ENCODE measurements at places on chromosomes 3 and 15.
A peak's percentile ranks its signal among the peaks of the same experiment; 100 is the strongest.

- peak; percentile 85 for DNase-seq
Observed at GRCh38 chr3:149493315-149494021, 19.0 kb downstream of the TM4SF4 start.

- no peak for DNase-seq
Observed at GRCh38 chr3:134798681-134799311, 3.7 kb downstream of the EPHB1 start.

- no peak for DNase-seq
Observed at GRCh38 chr3:14552717-14553116, 12.6 kb upstream of the GRIP2 start.

- peak; percentile 2 for DNase-seq
Observed at GRCh38 chr3:87076946-87077345, 86.0 kb upstream of the VGLL3 start.

DNA sequence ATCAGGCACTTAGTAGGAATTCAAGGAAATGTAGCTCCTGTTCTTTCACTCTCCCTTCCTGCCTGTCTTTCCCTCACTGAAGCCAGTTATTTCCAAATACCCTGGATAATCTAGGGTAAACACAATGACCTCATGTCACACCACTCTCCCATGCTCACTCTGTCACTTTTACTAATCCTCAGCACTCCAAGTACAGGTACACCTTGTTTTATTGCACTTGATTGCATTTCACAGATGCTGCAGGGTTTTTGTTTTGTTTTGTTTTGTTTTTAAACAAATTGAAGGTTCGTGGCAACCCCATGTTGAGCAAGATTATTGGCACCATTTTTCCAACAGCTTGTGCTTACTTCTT is 40.8 kb downstream of the PPM1L start:
- DNase-seq: peak; percentile 17

- DNase-seq: no peak
Observed at GRCh38 chr3:136678981-136679380, 73.2 kb downstream of the STAG1 start.

GRCh38 chr3:85691196-85691595 is 732.4 kb downstream of the CADM2 start:
- DNase-seq: no peak

GRCh38 chr3:27630885-27631284 is 91.2 kb downstream of the EOMES start:
- no peak for DNase-seq

DNA sequence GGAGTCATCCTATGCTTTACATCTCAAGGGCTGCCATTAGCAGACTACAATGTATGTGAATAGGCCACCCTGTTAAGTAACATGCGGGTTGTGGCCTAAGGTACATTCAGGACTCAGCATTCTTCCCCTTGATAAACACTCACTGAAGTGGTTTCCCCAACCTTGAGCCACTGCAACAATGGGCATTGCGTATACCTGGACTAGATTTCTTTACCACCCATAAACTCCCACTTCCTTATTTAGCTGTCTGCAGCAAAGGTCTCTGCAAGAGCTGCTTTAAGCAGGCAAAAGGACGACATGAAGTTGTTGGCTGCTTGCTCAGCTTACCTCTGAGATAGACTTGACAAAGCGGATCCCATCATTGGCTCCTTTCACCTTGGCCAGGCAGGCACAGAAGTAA is 16.2 kb downstream of the FYCO1 start:
- DNase-seq: no peak

DNA sequence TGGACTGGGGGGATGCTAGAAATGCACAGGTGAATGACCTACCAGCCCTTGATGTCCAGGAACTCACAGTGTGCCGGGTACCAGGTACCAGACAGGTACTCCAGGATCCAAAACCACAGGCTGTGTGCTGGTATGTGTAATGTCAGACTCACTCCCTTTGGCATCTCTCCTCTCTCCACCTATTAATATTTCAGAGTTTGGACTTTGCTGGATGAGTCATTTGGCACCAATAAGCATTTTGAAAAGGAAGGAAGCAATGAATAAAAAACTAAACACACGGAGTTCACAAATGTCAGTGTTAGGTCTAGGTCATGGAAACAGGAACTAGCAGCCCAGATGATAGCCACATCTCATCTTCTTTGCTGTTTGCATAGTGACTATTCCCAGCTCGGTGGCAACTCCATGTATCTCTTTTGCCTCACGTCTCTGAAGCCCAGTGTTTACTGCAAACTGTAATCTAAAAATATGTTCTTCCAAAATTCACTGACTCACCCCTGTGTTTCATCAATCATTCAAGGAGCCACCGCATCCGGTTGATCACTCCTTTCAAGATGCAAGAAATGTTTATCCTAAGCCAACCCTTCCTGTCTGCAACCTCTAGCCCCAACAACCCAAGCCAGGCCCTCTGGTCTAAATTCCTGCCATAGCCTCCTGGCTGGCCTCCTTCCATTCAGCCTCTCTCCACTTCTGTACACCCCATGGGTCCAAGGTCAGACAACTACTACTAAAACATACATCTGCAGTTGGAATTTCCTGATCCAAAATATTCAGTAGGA is 8.4 kb downstream of the ITGB5 start:
- DNase-seq: peak; percentile 93

GRCh38 chr15:90513448-90513847 is 16.3 kb upstream of the CRTC3 start:
- DNase-seq: peak; percentile 59

- no peak for DNase-seq
Observed at GRCh38 chr3:42734263-42734860, 31.8 kb upstream of the HHATL start.

DNA sequence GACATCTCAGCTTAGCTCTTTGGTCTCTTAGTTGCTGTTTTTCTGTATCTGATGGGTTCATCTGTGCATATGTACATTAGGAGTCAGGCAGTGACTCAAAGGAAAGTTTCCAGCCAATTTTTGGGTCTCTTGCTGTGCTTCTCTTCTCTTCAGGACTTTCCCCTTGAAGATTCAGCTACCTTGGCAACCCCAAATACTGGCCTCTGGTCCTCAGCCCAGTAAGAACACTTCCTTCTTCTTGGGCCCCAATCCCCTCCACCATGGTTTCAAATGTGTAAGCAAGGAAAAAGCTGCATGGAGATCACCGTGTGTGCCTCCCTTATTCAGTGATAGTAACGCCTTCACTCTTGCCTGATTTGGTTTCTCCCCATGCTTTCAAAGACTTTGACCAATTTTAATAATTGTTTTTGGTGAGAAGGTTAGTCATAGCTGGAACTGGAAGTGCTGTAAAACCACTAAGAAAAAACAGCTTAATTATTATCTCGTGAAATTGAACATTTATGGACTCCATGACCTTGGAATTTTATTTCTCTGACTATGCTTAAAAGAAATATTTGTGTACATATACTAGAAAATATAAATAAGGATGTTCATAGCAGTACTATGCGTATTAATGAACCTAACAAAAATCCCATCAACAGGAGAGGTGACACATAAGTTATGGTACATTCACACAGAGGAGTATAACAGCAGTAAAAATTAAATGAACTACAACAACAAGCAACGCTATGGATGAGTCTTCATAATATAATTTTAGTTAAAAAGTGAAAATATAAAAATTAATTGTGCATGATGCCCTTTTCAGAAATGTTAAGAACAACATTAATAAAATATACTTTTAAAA is 125.3 kb upstream of the BCL6 start:
- no peak for DNase-seq

DNA sequence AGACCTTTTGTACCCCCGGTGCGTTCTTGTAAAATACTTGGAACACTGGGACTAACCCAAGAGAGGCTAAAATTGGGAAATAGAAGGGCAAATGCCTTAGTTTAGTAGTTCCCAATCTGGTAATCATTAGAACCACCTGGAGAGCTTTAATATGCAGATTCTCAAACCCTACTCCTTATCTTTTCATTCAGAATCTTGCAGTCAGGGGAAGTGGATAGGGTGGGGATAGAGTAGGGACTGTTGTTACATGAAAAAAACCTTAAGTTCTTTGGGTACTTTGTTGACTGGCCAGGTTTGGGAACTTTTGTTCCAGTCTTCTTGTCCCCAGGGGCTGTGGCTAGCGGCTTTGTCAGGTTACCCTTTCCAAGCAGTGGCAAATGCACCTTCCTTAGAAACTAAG is 15.9 kb downstream of the MAPKBP1 start:
- DNase-seq: no peak

DNA sequence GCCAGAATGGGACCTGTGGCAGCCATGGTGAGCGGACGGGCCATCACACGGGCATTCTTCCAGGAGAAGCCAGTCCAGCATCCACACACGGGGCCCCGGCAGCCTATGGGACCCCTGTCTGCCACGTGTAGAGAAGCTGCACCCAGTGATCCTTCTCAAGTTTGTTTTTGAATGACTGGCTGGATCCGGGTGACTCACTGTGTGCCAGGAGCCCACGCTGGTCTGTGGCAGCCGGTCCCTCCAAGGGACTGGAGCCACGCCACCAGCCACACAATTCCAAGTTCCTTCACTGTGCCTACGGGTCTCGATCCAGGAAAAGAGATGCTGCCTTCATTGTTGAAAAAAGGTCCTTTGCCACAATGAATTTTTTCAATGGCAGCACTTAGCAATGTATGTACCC is 58.1 kb downstream of the ATP10A start:
- DNase-seq: no peak
